ENCODE measurements at places on chromosomes 2 and 18. TPM values are rescaled to one million over a fixed set of nuclear protein-coding genes. Genes with fewer than 3 reads are reported as not detected.

SEC11C gene
- 56.0 TPM for total RNA-seq

RNF152 gene
- total RNA-seq, result 97.9 TPM

PLEKHH2 gene
- 8.4 TPM for total RNA-seq

PIEZO2 gene
- total RNA-seq, result 8.0 TPM

IL1RN gene
- total RNA-seq, result not detected

TCF4 gene
- total RNA-seq, result 1,429 TPM
